NCI-H460 (cell line): ENCODE measurements at places on chromosomes 4 and X.

- DNase-seq: no peak
Observed at GRCh38 chr4:144599621-144600020, 46.3 kb upstream of the HHIP start.

DNA sequence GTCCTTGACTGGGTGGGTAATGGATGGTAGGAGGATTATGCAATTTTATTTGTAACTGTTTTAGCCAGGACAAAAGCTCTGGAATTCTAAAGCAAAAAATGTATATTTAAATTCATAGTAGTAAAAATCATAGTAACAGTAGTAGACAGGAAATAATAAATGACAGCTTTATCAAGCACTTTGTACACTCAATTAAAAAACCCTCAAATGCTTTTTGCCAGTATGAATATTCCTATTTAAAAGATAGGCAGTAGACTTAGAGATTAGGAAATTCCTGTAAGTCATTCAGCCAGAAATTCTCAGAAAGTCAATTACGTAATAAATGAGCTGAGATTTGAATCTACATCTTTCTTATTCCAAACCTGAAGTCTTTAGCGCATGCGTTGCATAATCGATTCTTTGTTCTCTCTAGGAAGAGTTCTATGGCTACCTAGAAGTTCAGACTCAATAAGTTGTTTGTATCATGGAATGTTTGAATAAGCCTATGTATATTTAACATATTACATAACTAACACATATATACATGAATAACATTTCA is 2.5 kb downstream of the AADAT start:
- no peak for DNase-seq

DNA sequence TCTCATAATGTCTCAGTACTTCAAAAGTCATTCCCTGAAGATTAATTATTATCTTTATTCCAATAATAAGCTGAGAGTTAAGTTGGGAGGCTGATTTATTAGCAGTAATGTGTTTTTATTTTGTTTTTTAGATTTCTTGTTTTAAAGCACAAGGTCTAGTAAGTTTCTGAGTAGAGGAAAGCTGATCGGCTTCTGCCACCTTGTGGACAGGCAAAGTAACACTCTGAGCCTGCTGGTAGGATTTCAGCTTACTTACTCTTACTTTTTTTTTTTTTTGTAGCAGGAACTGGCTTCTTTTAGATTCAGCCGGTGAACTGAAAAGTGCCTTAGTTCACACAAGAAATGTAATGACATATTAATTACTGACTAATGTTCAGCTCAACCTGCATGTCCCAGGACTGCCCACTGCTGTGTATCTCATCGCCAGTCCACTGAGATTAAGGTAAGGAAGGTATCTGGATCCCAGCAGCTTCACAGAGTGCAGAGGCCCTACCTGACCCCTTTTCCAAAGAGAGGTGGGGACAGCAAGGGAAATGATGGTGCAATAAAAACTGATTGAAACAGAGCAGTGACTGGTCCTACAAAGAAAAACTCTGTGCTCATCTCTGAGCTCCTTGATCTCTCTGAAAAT is 126.5 kb downstream of the ADGRA3 start:
- DNase-seq: peak; percentile 49

GRCh38 chr4:123478859-123479345 is 82.3 kb downstream of the SPRY1 start:
- DNase-seq: no peak

DNA sequence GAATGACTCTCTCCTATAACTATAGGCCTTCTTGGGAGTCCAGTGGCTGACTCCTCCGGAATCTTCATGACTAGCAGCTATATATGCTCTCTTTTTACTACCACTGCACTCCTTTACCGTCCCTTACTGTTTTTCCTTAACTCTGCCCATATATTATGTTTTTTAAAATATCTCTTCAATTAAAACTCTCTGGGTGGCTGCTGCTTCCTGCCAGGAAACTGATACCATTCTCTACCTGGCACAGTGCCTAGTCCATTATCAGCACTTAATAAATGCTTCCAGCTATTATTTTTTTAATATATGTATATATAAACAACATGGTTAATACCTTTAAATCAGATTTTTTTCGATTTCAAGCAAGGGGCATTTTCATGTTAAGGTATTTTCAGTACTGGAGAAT is 136.6 kb upstream of the FAM47B start:
- DNase-seq: no peak

DNA sequence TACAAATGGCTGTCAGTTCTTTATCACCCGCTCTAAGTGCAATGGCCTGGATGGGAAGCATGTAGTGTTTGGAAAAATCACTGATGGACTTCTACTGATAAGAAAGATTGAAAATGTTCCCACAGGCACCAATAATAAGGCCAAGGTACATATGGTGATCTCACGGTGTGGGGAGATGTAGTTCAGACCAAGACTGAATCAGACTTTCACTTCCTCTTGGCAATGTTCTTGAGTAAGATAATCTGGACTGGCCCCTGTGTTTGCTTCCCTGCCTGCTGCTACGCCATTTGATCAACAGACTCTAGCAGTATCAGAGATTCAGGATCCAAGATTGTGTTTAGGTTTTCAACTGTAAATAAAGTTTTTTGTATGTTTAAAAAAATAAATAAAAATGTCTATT is 682.2 kb upstream of the AMOT start:
- DNase-seq: no peak

DNA sequence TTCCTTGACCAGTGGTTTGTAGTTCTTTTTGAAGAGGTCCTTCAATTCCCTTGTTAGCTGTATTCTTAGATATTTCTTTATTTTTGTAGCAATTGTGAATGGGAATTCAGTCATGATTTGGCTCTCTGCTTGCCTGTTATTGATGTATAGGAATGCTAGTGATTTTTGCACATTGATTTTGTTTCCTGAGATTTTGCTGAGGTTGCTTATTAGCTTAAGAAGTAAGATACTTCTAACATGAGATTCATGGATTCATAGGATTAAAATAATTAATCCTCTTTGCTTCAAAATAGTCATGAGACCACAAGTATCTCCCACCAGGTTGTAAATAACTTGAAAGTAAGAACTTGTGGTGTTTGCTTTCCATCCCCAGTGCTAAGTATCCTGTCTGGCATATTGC is 308.9 kb downstream of the DTHD1 start:
- DNase-seq: no peak

- DNase-seq: no peak
Observed at GRCh38 chr4:86531440-86531839, 62.7 kb upstream of the PTPN13 start.

- no peak for DNase-seq
Observed at GRCh38 chr4:53228036-53228435, 137.8 kb downstream of the SCFD2 start.

- peak; percentile 15 for DNase-seq
Observed at GRCh38 chr4:144787365-144788258, 141.7 kb downstream of the HHIP start.

DNA sequence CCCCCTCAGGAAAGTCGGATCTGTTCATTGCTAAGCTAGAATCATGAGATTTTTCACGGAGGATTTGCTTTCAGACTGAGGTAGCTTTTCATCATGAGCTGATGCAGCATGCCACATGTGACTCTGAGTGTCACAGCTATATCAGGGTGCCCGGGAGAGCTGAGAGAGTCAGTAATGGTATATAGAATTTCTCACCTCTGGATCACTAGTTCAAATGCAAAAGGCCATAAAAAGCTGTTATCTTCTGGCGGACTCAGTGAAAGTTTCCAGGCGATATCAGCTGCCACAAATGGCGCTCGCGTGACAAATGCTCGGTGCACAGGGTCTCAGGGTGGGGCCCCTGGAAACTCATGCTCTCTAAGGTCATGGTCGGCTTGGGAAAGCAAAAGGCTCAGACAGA is 150.1 kb downstream of the DHX15 start:
- DNase-seq: no peak

- DNase-seq: no peak
Observed at GRCh38 chr4:87188932-87189331, 31.5 kb downstream of the KLHL8 start.

DNA sequence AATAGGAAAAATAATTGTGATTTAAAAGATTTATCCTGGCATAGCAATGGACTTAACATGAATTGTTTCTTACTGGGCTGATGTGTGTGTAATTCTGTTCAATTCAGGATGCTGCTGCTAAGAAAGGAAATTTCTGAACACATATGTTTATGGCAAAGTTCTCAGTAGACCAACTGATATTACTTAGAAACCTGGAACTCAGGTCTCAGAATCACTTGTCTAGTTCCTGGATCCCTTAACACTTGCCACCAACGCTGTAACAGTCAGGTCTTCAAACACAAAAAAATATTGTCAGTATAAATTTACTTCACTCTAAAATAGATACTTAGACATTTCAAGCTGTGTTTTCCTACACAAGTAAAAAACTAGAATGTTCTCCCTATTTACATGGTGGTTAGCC is 5.5 kb downstream of the CASP3 start:
- DNase-seq: no peak

- DNase-seq: no peak
Observed at GRCh38 chr4:156754832-156755570, 216.6 kb downstream of the PDGFC start.

GRCh38 chrX:138345801-138346200 is 365.7 kb downstream of the FGF13 start:
- DNase-seq: no peak

DNA sequence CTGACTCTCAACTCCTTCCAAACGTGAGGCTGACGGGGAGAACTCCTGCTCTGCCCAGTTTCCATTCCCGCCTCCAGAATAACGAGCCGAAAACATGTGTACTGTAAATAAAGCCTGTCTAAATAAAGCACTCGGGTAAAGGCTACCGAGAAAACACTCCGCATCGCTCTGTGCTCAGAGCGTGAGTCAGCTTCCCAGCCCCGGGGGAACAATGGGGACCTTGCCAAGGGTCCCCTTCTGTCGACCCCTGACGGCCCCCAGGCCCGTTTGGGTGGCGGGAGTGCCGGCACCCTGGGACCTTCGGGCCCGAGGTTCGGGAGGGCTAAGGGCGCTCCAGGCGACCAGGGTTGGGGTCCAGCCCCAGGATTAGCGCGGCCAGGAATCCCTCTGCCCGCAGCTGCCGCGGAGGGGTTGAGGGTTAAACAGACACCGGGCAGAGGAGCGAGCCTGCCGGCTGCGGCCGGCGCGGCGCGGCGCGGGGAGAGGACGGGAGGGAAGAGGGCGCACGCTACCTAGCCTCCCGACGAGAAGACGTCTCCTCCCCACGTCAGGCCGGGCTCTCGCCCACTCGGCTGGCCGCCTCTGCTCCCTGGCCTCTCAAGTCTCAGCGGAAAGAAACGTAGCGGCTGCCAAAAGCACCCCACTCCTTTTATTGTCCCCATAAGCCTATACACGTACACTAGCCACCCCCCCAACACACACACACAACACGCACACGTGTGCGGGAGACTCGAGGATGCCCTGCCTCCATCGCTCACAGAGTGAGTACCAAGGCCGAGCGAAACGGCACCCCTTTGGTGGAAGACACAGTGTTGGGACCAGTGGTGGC is 85.5 kb downstream of the BCOR start:
- peak; percentile 12 for DNase-seq

DNA sequence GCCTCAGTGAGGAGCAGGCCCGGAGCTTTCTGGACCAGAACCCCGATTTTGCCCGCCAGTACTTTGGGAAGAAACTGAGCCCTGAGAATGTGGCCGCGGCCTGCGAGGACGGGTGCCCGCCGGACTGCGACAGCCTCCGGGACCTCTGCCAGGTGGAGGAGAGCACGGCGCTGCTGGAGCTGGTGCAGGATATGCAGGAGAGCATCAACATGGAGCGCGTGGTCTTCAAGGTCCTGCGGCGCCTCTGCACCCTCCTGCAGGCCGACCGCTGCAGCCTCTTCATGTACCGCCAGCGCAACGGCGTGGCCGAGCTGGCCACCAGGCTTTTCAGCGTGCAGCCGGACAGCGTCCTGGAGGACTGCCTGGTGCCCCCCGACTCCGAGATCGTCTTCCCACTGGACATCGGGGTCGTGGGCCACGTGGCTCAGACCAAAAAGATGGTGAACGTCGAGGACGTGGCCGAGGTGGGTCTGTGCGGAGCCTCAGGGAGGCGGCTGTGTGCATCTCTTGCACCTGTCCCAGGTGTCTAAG is 323 bp downstream of the PDE6B start:
- no peak for DNase-seq

GRCh38 chr4:5890063-5890727 is 2.7 kb downstream of the CRMP1 start:
- DNase-seq: no peak

GRCh38 chr4:56181140-56181953 is 205.9 kb downstream of the AASDH start:
- no peak for DNase-seq

GRCh38 chr4:185730387-185730786 is 81.6 kb downstream of the SORBS2 start:
- DNase-seq: no peak

DNA sequence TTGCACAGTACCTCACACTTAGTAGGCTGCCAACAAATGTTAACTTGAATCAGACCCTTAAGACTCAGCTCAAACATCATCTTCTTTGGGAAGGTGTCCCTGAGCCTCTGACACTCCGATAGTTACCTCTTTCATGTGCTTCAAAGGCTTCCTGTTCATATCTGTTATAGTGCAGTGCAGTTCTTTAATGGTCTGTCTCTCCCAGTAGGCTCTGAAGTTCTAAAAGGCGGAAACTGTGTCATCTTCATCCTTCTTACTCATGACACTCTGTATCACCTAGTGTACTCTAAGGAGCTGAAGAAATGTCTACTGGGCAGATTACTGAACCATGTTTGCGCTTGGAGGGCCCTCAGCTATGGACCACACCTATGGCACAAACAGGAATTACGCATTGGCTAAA is 2.1 kb upstream of the DIAPH2 start:
- DNase-seq: no peak

- no peak for DNase-seq
Observed at GRCh38 chrX:14590216-14590615, 60.9 kb downstream of the GLRA2 start.

- no peak for DNase-seq
Observed at GRCh38 chrX:139739138-139739537, 31.2 kb upstream of the MCF2 start.

DNA sequence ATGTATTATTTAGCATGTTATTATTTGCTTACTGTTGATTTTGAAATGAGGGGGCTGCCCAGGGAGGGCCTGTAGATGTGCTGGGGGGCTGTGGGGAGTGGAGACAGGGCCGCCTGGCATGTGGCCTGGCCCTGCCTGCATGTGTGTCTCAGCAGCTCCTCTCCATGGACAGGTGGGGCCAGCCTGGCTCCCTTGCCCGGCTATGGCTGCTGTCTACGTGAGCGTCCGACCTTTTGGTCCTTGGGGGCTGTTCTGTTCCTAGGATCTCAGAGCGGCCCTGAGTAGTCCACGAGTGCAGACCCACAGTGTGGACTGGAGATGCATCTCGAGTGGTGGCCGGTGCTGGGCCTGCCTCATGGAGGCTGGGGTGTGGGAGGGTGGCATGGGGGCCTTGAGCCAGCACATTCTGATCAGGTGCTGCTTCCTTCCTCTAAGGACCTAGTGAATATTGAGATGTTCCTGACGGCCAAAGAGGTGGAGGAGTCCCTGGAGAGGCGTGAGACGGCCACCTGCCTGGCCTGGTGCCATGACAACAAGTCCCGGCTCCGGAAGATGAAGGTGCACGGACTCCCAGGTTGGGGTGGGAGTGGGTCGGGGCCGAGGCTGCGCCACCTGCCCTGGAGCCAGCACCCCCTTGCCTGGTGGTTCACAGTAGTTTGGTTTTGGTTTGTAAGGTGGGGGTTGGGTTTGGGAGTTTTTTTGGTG is 24.9 kb upstream of the UVSSA start:
- DNase-seq: no peak
